ENCODE measurements at places on chromosomes 1 and 21. TPM values are rescaled to one million over a fixed set of nuclear protein-coding genes. Genes with fewer than 3 reads are reported as not detected.

The RUNX1 gene
- total RNA-seq = 10.1 TPM

The RXFP4 gene
- total RNA-seq = not detected

The RAP1GAP gene
- total RNA-seq = 14.4 TPM

The RGS5 gene
- 0.58 TPM for total RNA-seq

The GUCA2A gene
- not detected for total RNA-seq

The RYR2 gene
- not detected for total RNA-seq

The MFAP2 gene
- 0.34 TPM for total RNA-seq

The EXOSC10 gene
- 35.4 TPM for total RNA-seq

The SPATA21 gene
- total RNA-seq = 0.06 TPM

The CHI3L1 gene
- not detected for total RNA-seq

The SLFNL1 gene
- total RNA-seq = not detected

The FAM151A gene
- not detected for total RNA-seq

The LRRC38 gene
- total RNA-seq = not detected

The TESK2 gene
- 0.33 TPM for total RNA-seq

The IPO13 gene
- 10.5 TPM for total RNA-seq

The SNRNP40 gene
- total RNA-seq = 50.5 TPM

The OR2M4 gene
- total RNA-seq = not detected

The KRTAP11-1 gene
- total RNA-seq = not detected

The PLK3 gene
- 17.7 TPM for total RNA-seq

The LCE1E gene
- not detected for total RNA-seq

The AZIN2 gene
- total RNA-seq = 0.84 TPM

The DAB1 gene
- not detected for total RNA-seq

The GPR161 gene
- 16.3 TPM for total RNA-seq
